ENCODE measurements at places on chromosomes 6 and 20.

- DNase-seq: no peak
Observed at GRCh38 chr6:169263836-169264608, 10.4 kb upstream of the THBS2 start.

DNA sequence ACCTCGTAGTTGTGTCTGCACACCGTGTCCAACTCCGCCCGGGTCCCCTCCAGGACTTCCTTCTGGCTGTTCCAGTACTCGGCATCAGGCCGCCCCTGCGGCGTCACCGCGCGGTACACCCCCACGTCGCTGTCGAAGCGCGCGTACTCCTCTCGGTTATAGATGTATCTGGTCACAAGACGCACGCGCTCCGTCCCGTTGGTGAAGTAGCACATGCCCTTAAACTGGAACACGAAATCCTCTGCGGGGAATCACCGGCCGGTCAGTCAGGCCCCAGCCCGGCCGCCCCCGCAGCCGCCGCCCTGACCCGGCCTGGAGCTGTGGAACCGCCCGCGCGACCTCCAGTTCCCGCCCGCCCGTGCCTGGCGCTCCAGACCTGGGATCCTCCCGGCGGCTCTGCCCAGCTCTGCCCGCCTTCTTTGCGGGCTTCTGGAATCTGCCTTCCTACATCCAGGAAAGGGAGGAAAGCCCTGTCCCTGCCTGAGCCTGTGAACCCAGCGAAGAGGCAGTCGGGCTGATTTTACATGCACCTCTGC, 1.6 kb downstream of the HLA-DQB1 start:
- DNase-seq: no peak

DNA sequence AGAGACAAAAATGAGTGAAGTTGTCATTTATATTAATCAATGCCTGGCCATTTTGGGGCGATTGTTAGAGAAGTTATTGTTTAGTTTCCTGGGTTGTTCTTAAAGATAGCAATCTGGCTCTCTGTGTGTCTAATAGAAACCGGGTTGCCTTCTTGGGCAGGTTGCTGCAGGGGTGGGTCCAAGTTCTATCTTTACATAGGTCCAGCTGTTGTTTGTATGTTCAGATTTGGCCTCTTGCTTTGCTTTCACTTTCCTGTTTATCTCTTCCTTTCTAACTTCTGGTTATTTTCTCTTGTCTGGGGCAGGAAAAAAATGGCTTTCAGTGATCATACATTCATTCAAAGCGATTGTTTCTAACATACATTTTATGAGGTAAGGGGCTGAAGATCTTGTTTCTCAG, 128.4 kb upstream of the NOX3 start:
- DNase-seq: no peak

DNA sequence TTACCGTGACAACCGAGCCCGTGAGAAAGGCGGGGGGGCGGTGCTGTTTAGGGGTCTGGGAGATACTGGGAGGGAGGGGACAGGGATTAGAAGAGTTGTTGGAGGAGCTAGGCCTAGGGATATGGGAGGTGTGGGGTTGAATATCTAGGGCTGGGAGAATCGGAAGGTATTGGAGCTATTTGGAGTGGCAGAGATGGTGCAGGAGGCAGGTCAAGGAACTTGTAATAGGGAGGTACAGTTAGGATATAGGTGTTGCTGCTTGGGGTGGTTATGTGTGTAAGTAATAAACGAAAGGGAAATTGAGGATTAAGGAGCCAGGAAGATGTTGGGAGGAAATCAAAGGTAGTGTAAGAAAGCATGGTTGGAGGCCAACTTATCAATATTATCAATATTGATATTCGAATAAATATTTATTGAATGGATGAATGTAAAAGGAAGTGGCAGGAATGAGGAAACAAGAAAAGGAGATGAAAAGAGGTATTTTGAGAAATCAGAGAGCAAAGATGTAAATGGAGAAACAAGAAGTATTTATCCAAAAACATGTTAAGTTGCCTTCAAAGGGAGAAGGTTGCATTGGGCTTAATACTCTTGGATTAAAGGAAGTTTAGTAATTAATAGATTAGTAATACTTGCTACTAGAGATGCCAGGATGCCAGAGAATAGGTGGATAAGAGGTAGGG, 602 bp downstream of the PPP1R11 start:
- no peak for DNase-seq

GRCh38 chr6:161549977-161550655, 276.3 kb upstream of the AGPAT4 start:
- no peak for DNase-seq

GRCh38 chr6:42952389-42952788, 8.2 kb upstream of the GNMT start:
- no peak for DNase-seq

DNA sequence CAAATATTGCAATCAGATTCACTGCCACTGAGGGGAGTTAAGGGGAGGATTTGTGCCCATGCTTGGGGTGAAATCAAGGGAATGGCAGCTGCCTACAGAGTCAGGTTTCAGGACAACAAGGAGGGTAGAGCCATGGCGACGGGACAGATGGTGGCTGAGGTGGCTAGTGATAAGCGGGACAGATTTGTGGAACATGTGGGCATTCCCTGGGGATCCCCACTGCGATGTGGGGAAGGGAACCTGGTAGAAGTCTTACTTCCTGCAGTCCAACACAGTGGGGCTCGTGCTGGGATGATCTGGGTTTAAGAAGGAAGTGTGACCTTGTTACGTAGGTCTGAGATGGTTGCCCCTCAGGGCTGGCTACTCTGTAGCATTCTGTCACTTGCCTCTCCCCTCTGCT, 292.0 kb upstream of the JARID2 start:
- DNase-seq: no peak

- DNase-seq: no peak
Observed at GRCh38 chr20:18005170-18005989, 36.6 kb downstream of the MGME1 start.

DNA sequence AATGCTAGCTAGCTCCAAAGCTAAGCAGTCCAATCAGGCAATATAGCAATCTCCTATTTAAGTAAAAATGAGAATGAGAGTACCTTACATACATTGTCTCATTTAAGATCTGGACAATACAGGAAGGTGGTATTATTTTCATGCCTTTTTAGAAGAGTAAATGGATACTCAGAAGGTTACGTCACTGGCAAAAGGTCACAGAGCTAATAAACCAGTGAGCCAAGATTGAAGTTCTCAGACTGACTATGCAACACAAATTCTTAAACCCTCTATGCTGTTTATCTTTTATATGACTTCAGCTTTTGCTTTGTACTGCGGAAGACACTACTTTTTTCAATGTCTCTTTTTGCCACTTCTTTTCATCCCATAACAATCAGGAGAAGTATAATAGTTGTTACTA, 135.2 kb upstream of the PRL start:
- no peak for DNase-seq

- DNase-seq: no peak
Observed at GRCh38 chr20:61599061-61599531, 347.0 kb downstream of the CDH4 start.

GRCh38 chr20:25195962-25196785, 662 bp downstream of the ENTPD6 start:
- DNase-seq: no peak

- no peak for DNase-seq
Observed at GRCh38 chr6:144214029-144214428, 63.7 kb downstream of the STX11 start.

DNA sequence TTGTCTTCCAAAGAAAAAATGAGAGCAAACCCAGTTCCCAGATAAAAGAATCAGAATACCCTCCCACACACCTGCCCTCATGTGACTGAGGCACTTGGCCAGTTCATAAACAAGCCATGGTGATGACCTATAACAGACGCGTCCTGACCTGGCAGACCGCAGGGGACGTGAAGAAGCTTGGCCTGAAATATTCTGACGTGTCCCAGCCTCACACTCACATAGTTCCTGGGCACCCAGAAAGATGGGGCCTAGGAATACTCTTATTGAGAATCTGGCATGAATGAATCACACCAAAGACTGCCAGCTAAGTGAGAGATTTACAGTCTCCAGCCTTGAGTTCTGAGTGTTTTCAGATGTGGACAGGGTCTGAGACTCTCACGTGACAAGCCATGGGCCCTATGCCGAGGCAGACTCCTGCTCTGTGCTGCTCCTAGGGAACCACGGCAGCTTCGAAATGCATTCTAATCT, 17.2 kb upstream of the MAP3K4 start:
- DNase-seq: no peak

DNA sequence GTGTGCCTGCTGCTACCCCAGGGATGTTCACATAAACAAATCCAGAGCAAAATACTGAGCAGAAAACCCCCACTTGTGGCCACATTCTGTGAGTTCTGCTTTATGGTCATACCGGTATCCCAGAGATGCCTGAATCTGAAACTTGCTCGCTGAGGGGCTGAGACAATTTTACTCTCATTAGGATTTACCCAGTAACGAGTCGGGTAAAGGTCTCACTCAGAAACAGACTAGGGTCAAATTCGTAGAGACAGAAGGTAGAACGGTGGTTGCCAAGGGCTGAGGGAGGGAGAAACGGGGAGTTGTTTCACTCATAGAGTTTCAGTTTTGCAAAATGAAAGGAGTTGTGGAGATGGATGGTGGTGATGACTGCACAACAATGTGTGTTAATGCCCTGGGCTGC, 45.4 kb upstream of the NKX2-2 start:
- DNase-seq: no peak

- DNase-seq: no peak
Observed at GRCh38 chr20:64133951-64134407, 26.6 kb upstream of the NPBWR2 start.

GRCh38 chr6:167760979-167761793, 65.5 kb upstream of the AFDN start:
- no peak for DNase-seq

- DNase-seq: no peak
Observed at GRCh38 chr6:130206479-130206878, 16.3 kb downstream of the SAMD3 start.

DNA sequence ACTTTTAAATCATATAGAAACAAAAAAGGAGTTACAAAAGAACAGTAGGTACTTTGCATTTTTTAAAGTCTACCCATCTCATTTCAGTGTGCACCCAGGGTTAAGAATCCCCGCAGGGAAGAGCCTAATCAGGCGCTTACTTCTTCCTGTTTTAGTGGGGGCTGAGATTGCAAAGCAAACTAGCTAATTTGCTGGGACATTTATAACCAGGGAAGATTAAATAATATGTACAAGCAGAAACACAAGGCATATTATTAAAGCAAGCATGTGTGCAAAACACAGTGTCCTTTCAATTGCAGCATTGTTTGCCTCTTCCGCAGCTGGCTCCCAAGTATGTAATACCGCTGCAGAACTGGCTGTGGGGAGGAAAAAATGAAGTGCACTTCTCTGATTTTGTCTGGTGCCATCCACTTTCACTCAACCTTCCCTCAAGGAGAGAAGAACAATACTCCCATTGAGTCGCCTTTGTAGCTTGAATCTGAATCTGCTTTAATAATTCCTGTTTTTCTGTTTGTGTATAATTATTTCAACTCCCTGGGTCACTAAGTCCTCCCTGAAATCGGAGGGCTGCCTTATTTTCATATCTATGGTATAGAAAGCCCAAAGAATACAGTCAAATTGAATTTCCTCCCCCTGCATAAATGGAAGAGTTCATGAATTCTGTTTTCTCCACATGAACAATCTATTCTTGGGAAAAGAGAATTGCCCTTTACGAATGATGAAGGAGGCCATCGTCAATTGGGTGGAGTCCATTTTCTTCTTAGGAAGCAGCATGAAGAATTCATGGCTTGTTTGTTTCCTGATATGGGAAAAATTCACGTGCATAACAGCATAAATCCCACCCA, 23.3 kb upstream of the BCAS1 start:
- no peak for DNase-seq

- no peak for DNase-seq
Observed at GRCh38 chr6:58113960-58114359, 796.5 kb downstream of the PRIM2 start.

DNA sequence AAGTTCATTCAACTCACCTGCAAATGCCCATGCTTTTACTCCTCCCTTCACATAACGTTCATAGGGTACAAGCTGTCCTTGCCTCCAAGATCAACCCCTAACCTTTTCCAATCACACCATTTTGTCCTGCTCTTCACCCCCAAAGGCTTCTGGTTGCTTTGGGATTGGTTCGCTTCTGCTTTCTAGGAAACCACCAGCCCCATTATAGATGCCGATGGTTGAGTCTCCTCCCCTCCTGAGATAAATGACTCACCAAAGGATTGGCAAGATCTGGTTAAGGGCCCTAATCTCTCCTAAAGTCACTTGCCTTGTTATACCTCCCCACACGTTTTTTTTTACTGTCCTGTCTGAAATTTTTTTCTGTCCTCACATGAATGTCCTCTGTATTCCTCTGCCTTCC, 311.4 kb downstream of the HACE1 start:
- no peak for DNase-seq

DNA sequence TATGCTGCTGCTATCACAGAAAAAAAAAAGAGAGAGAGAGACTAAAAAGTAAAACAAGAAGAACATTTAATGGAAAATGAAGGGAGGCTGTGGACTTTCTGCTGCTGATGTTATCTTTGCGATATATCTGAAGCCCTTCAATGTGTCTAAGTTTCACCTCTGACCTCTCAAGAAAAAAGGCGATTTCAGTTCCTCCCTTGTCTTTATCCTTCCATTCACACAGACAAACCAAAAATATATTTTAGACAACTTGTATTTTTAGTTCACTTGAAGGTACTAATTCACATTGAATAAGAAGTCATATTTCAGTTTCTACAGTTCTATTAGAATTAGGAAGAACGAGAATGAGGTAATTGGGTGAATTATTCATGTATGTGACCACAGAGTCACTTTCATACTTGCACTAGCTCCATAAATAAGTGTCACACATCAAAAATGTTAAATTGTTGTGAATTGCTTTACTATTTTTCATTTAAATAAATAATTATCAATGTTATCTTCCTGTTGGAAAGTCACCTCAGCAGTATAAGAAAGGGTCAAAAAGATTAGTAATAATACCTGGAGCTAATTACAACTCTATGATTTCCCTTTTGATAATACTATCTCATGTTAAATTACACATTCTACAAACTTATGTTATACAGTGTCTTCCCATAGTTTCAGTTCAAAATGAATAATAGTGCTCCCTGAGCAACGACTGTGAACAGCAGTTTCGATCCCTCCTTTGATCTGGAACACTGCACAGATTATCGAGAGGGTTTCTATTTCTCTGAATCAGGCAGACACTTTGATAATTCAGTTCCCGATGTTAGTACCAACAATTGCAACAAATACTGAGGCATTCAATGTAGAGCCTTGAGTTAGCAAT, 85.2 kb upstream of the PLCB4 start:
- DNase-seq: no peak

- DNase-seq: no peak
Observed at GRCh38 chr6:21438237-21438985, 155.1 kb upstream of the SOX4 start.

DNA sequence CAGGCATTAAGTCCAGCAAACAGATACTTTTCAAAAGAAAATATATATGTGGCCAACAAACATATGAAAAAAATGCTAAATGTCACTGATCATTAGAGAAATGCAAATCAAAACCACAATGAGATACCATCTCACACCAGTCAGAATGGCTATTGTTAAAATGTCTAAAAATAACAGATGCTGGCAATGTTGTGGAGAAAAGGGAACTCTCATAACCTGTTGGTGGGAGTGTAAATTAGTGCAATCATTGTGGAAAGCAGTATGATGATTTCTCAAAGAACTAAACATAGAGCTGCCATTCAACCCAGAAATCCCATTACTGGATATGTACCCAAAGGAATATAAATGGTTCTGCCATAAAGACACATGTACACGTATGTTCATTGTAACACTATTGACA, 20.6 kb downstream of the KCNQ5 start:
- DNase-seq: no peak

GRCh38 chr6:152571943-152572337, 65.2 kb downstream of the SYNE1 start:
- DNase-seq: no peak

GRCh38 chr6:85458782-85459181, 8.9 kb downstream of the NT5E start:
- no peak for DNase-seq

- DNase-seq: no peak
Observed at GRCh38 chr6:20924911-20925543, 390.8 kb downstream of the CDKAL1 start.

Data from cortex of kidney (tissue), 1 donor.